Left kidney (tissue), 8 donors: ENCODE measurements at places on chromosomes 6 and 20. TPM values are rescaled to one million over a fixed set of nuclear protein-coding genes. Genes with fewer than 3 reads are reported as not detected.

- no peak for DNase-seq
Measured at GRCh38 chr20:62839816-62840215, 21.8 kb downstream of the TCFL5 start.

DNA sequence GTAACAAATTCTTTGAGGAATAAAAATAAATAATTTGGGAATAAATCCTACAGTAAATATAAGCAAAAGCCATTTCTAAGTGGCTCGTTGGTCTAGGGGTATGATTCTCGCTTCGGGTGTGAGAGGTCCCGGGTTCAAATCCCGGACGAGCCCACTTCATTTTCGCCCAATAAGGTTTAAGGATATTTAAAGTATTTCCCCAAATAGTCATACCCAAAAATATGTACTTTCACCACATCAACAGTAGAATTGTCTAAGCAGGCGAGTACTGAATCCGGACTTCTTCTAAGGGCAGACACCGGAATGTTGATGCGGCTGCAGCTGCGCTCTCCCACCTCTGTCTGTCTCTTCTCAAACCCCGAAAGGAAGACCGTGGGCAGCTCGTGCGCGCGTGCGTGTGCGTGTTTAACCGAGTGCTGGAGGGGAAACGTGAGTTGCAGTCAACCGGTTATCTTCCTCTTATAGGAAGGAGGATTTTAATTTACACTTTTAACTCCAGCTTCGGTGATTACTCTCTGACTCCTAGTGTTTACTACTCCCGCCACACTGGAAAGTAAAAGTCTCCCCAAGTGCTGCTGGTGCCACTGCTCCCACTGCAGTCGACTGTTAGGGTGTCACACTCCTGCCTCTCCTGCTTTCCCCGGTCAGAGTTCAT lies 155.7 kb upstream of the PRSS16 start:
- peak; percentile 8 for DNase-seq

GRCh38 chr20:41405436-41405835 lies 38.8 kb upstream of the EMILIN3 start:
- no peak for DNase-seq

GRCh38 chr6:63352544-63353285 lies 32.9 kb upstream of the LGSN start:
- DNase-seq, result peak; percentile 10

DNA sequence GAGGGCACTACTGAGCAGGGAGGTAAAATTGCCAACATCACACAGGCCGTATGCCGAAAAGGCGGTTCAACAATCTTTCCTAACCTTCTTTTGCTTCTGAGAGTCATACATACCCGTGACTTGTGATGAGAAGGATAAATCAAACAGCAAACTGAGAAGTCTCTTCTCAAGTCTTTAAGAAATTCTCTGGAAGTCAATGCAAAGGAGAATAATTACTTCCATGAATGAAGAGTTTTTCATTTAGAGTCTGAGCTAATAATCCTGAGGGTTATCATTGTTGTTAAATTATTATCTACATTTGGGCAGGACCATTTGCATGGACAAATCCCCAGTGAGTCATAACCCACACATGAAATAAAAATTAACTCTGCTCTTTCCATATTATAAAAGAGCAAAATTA lies 22.4 kb upstream of the ILRUN start:
- DNase-seq, result no peak

- no peak for DNase-seq
Measured at GRCh38 chr20:10714236-10714975, 40.6 kb upstream of the JAG1 start.

- no peak for DNase-seq
Measured at GRCh38 chr6:97443408-97444080, 160.5 kb upstream of the MMS22L start.

DNA sequence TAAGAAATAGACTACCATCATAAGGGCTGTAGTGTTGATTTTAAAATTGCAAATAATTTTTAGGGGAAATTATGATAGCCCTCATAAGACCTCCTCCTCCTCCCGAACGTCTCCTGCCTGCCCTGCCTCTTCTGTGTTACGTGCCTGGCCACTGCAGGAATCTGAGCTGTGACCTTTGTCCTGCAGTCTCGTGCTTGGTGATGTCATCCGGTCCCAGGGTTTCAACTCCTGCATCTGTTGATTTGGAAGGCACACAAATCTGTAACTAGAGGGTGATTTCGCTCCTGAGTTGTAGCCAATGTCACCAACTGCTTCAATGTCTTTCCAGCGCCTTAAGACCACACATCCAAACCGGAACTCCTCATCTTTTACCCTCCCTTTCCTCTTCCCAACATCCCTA lies 163.2 kb downstream of the AIG1 start:
- DNase-seq, result peak; percentile 14

DNA sequence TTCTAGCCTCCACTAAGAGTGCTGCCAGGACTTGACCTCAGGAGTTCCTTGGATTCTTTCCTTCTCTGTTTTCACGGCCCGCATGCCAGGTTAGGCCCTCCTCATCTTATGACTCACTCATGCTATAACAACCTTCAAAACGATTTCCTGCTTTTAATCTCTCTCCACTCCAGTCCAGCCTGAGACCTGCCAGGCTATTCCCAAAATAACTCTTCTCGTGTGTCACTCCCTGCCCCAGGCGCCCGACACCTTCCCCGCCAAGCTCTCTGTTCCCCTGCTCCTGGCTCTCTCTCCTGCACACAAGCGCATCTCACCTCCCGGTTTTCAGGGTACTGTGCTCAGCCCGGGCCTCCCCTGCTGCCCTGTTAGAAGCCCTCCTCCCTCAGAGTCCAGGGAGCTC lies 64.1 kb upstream of the RPS6KA2 start:
- DNase-seq, result no peak

DNA sequence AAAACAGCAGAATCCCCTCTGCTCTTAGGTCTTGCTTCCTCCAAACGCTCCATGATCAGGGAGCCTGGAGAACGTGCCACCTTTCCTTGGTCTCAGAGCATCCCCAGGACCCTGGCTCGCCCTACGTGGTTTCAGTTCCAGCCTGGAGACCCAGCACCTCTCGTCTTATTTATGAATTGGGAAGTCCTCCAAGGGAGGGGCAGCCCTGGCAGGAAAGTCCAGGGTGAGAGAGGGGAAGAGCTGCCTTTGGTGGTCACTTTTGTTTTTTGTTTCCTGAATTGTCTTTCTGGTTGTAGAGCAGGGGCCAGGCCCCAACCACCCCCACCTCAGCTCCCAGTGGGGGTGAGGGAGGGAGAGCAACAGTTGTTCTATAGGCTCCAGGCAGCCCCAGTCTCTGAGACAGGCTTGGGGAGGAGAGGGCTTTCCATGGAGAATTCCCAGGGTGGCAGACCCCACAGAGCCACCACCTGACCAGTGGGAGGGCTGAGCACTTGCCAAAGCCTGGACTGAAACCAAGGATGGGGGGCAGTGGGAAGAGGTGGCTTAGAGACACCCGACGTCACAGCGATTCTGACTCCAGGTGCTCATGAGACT lies 88.8 kb downstream of the PRND start:
- DNase-seq, result no peak

DNA sequence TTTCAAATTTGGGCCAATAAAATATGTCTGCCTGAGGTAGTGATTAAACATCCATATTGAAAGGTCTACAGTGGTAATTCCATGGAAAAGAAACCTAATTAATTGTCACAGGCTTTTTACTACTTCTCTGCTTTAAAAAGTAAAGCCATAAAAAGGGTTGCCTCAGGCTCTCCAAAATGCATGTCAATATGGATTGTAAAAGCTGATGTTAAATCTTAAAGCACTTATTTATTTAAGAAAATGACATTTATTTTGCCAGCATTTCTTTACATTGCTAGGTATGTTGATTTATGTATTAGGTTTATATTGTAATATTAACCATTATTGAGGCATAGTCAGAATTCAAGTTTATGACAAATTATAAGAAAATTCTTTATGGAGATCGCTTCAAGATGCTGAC lies 133.2 kb downstream of the OPN5 start:
- no peak for DNase-seq

GRCh38 chr20:33940666-33941065 lies 53.0 kb upstream of the RALY start:
- DNase-seq, result no peak

DNA sequence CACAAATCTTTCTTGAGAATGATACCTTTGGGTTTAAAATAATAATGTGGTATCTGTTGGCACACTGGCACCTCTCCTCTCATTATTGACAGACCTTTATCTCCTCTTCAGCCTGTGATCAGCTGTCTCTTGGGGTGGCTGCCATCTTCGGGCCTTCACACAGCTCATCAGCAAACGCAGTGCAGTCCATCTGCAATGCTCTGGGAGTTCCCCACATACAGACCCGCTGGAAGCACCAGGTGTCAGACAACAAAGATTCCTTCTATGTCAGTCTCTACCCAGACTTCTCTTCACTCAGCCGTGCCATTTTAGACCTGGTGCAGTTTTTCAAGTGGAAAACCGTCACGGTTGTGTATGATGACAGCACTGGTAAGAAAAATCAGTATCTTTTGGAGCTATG lies 232.8 kb downstream of the GRIK2 start:
- DNase-seq, result no peak

GRCh38 chr20:59738851-59739250 lies 134.5 kb downstream of the PHACTR3 start:
- DNase-seq, result no peak

DNA sequence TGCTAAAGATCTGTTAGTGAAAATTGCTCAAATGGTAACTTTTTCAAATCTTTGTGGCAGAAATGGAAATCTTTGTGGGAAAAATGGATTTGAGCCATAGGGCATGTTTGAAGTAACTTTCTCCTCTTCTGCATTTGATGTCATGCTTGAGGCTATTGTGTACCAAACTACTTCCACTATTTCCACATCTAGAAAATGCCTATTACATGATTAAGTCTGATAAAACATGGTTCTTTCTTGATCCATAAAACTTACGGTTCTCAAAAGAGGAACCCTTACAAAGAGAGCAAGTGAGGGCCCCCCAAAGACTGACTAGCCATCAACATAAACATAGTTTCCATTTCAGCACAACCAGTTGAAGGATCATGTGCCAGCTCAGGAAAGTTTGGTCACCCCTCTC lies 150.6 kb downstream of the NFATC2 start:
- no peak for DNase-seq

DNA sequence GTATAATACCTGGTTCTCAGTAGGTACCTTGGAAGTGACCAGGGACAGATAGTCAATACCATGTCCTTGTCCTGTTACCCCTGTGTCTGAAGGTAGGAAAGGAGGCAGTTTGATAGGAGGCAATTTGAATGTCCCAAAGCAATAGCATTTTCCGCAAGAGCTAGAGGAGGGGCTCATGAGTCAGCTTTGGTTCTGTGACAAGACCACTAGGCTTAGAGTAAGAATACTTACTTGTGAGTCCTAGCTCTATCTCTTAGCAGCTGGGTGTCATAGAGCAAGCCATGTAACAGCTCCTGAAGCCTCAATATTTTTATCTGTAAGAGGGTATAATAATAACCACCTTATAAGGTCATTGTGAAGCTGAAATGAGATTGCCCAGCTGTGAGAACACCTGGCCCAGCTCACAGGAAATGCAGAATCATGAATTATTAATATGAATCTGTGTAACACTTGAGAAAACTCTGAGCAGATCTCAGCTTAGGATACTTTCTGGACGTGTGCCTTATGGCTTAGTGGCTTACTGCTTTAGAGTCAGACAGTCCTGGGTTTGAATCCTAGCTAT lies 58.6 kb downstream of the DAAM2 start:
- DNase-seq, result no peak

DNA sequence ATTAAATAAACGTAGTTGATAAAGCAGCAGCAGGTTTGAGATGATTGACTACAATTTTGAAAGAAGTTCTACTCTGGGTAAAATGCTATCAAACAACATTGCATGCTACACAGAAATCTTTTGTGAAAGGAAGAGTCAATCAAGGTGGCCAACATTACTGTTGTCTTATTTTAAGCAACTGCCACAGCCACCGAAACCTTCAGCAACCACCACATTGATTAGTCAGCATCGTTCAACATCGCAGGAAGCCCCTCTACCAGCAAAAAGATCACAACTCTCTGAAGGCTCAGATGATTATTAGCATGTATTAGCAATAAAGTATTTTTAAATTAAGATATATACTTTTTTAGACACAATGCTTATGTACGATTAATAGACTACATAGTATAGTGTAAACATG lies 14.0 kb downstream of the PGBD1 start:
- DNase-seq, result no peak

DNA sequence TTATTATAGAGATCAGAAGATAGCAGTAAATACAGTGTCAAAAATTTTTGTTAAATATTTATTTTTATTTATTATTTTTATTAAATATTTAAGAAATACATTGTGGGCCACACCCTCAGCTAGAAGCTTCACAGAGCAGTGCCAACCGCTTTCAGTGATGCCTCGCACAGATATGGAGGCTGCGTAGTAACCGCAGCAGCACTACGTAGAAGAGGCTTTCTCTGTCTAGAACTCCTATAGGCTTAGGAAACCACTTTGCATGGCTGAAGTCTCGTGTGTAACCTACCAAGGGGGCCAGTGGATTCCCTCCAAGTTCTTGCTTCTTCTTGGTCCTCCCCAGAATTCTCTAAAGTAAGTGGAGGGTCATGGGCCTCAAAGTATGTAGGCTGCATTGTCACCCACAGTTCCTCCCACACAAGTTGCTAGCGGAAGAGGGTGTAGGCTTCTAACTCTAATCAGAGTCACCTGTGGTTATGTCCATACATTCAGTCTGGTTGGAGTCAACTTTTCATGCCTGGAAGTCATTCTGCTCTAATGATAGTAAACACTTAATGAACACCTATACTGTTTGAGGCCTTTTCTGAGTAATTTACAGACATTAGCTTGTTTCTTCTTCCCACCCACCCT lies 285.6 kb downstream of the CDKAL1 start:
- DNase-seq, result no peak

DNA sequence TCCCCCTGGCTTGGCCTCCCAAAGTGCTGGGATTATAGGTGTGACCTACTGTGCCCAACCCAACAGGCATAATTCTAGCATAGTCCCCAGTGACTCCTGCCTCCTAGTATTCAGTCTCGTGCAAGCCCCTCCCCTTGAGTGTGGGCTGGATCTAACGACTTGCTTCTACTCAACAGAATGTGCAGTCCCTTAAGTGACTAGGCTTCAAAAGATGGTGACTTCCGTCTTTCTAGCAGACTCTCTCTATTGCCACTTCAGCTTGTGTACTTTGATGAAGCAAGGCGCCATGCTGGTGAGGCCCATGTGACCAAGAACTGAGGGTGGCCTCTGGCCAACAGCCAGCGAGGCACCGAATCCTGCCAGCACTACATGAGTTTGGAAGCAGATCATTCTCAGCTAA lies 109.6 kb upstream of the TRAF3IP2 start:
- no peak for DNase-seq

GRCh38 chr6:142474531-142475289 lies 172.9 kb downstream of the ADGRG6 start:
- DNase-seq, result peak; percentile 55

DNA sequence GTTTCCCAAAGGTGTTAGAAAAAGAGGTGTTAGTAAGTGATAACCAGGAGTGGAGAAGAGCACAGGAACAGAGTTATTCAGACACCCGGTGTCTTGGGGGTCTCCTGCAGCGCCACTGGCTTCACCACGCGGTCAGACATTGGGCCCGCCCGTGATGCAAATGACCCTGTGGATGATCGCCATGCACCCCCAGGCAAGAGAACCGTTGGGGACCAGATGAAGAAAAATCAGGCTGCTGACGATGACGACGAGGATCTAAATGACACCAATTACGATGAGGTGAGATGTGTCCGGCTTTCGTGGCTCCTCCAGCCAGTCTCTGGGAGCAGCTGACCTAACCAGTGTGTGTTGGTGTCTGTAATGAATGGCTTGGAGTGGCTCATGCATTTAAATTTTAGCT lies 2.0 kb downstream of the PRPF6 start:
- DNase-seq, result no peak

The UST gene
- polyA plus RNA-seq, result 11.5 TPM

The GPANK1 gene
- polyA plus RNA-seq, result 27.5 TPM

The SLC18B1 gene
- 36.0 TPM for polyA plus RNA-seq

The SIGLEC1 gene
- 1.1 TPM for polyA plus RNA-seq

The GINS1 gene
- polyA plus RNA-seq, result 30.6 TPM

The CAGE1 gene
- polyA plus RNA-seq, result 0.38 TPM

The HLA-DQB1 gene
- polyA plus RNA-seq, result 8.4 TPM

The AGPAT4 gene
- polyA plus RNA-seq, result 23.7 TPM
